HT1080 (cell line): ENCODE measurements at places on chromosomes 1 and 21. TPM values are rescaled to one million over a fixed set of nuclear protein-coding genes. Genes with fewer than 3 reads are reported as not detected.

Gene HES3
- total RNA-seq, result not detected in 2 replicates

Gene HOOK1
- not detected in 2 replicates for total RNA-seq

Gene MOB3C
- total RNA-seq, result 4.5 and 5.4 TPM in 2 replicates

Gene ADAR
- 98.3 and 107 TPM in 2 replicates for total RNA-seq

Gene NUP210L
- total RNA-seq, result 0.03 TPM in 1 of 2 replicates, not detected in the other

Gene BGLAP
- total RNA-seq, result 2.3 TPM in 1 of 2 replicates, not detected in the other

Gene SF3B4
- total RNA-seq, result 21.4 and 35.8 TPM in 2 replicates

Gene PM20D1
- total RNA-seq, result not detected in 2 replicates

Gene ETV3L
- total RNA-seq, result not detected in 2 replicates
